ENCODE measurements at places on chromosomes 2 and 18. TPM values are rescaled to one million over a fixed set of nuclear protein-coding genes. Genes with fewer than 3 reads are reported as not detected.

The PXDN gene
- total RNA-seq: 195 TPM

The MATN3 gene
- 1.0 TPM for total RNA-seq

The TLX2 gene
- total RNA-seq: not detected

The AQP12A gene
- total RNA-seq: not detected

The IL37 gene
- not detected for total RNA-seq

The ADAM23 gene
- 0.77 TPM for total RNA-seq

The ABCB11 gene
- total RNA-seq: not detected

The UCN gene
- 0.13 TPM for total RNA-seq

The DGKD gene
- 9.5 TPM for total RNA-seq

The NXPH2 gene
- not detected for total RNA-seq

The REV1 gene
- 25.0 TPM for total RNA-seq

The TUBA4B gene
- total RNA-seq: not detected

The RAB12 gene
- total RNA-seq: 44.1 TPM

The RAB6C gene
- total RNA-seq: not detected

The UGT1A1 gene
- total RNA-seq: not detected

The FEV gene
- not detected for total RNA-seq

The TWIST2 gene
- total RNA-seq: 0.38 TPM

The EIF2AK3 gene
- total RNA-seq: 12.4 TPM

The SERPINB11 gene
- not detected for total RNA-seq

The KCNIP3 gene
- total RNA-seq: 0.13 TPM

The RGPD3 gene
- total RNA-seq: 0.13 TPM

The GAL3ST2 gene
- not detected for total RNA-seq

The COL4A4 gene
- not detected for total RNA-seq

The SKOR2 gene
- total RNA-seq: not detected

The VSNL1 gene
- not detected for total RNA-seq

The FBXO48 gene
- total RNA-seq: 0.25 TPM

The XIRP2 gene
- not detected for total RNA-seq

The TRIM43 gene
- total RNA-seq: not detected

The INHBB gene
- 35.3 TPM for total RNA-seq

The PER2 gene
- 1.7 TPM for total RNA-seq

The HOXD4 gene
- 2.5 TPM for total RNA-seq

The APCDD1 gene
- total RNA-seq: not detected

The IL1RN gene
- not detected for total RNA-seq

The INPP5D gene
- total RNA-seq: 29.4 TPM

The FZD7 gene
- under 0.01 TPM for total RNA-seq

The CCDC68 gene
- 0.26 TPM for total RNA-seq

The EMX1 gene
- not detected for total RNA-seq

The GREB1 gene
- 0.38 TPM for total RNA-seq

The IL1F10 gene
- not detected for total RNA-seq

The CDH2 gene
- 1.8 TPM for total RNA-seq

The HOXD12 gene
- not detected for total RNA-seq

The ASB18 gene
- not detected for total RNA-seq

The SIX2 gene
- total RNA-seq: not detected

The VWC2L gene
- not detected for total RNA-seq

The GKN2 gene
- total RNA-seq: not detected

The SLC9A4 gene
- total RNA-seq: not detected

The NOSTRIN gene
- total RNA-seq: 2.5 TPM

Data from dermis microvascular lymphatic vessel endothelial cell (primary cell).